ENCODE measurements at places on chromosomes 5 and 9.

- no peak for DNase-seq
These were observed 106.6 kb downstream of the SIL1 start for GRCh38 chr5:139091439-139092156.

DNA sequence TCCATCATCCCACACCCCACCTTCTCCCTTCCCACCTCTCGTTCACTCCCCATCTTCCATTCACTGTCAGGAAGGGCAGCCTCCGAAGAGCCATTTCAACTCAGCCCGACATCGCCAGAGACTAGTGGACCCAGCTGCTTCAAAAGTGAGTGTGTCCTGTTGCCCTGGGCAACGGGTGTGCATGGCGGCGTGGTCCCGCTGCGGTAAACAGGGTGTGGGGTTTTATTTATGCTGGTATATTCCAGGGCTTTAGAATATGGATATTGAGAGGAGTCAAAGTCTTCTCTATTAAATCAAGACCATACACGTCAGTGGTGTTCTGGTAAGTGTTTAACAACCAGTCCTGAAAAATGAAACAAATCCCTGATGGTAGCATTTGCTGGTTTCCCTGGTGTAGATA lies 274.5 kb downstream of the MAST4 start:
- DNase-seq: no peak

GRCh38 chr5:14305045-14305444 lies 161.9 kb downstream of the TRIO start:
- DNase-seq: no peak

DNA sequence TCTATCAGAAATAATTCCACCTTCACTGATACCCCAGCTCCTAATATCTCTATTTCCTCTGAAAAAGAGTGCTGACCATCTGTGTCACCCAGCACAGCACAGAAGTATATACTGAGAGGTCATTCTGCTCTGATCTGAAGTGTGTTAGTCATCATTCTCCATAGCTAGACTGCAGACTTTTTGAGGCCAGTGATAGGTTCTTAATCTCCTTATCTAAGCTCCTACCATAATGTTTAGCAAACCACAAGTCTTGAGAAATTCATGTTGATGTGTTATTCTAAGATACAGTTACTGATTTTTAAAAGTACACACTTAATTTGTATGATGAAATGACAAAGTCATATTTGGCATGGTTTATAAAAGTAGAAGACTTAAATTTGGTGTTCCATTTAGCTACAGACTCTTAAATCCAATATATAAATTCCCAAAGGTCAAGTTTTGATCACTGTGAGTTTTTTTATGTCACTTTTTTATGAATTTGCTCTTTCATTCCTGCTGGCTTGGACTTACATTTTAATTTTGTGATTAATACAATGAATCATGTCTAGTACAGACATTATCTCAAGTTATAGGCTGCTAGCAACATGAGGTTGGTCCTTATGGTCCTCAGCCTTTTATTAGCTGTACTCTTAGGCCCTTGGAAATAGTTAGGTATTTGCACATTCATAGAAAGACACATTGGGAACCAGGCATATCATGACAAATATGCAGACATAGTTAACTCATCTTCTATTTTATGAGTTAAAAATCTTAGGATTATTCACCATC lies 380.8 kb downstream of the EBF1 start:
- DNase-seq: no peak

- no peak for DNase-seq
These were observed 51.0 kb downstream of the IARS1 start for GRCh38 chr9:92242260-92243136.

DNA sequence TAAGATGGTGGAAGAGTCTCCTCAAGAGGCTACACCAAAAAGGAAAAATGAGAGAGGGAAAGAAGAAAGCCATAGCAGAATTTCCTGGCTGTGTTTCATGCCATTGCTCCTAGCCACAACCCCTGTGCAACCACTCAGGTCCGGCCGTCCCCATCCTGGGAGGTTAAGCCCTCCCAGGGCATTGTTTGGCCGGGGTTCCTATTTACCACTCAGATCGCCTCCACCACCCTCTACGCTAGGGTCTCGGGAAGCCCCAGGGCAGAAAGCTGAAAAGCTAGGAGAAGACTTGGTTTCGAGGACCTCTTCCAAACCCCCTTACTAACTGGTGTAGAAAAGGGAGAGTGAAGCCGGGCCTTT lies 715 bp downstream of the RC3H2 start:
- peak; percentile 57 for DNase-seq

DNA sequence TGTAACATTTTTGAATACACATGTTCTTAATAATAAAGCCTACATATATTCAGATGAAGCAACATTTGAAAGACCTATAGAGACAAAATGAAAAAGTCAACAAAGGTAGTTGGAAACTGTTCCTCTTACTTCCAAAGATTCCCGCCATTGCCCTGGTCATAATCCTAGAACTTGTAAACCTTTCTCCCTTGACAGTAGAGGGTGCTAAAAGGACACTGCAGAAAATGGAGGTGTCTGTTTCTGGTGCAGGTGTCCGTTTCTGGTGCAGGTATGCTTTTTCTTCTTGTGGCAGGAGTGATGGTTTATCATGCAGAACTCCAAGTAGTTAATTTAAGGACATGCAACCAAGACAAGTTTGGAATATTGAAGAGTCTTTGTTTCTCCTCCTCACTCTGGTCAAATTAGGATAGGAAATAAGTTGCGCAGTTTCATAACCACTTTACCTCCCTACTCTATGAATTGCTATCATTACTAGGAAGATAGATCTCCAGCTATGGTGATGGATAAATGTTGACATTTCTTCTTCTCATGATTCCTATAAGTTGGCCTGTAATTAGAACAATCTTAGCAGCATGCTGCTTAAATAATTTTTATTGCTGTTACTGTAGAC lies 56.0 kb upstream of the FAM174A start:
- peak; percentile 12 for DNase-seq

- no peak for DNase-seq
These were observed 24.3 kb downstream of the THBS4 start for GRCh38 chr5:80059354-80059980.

DNA sequence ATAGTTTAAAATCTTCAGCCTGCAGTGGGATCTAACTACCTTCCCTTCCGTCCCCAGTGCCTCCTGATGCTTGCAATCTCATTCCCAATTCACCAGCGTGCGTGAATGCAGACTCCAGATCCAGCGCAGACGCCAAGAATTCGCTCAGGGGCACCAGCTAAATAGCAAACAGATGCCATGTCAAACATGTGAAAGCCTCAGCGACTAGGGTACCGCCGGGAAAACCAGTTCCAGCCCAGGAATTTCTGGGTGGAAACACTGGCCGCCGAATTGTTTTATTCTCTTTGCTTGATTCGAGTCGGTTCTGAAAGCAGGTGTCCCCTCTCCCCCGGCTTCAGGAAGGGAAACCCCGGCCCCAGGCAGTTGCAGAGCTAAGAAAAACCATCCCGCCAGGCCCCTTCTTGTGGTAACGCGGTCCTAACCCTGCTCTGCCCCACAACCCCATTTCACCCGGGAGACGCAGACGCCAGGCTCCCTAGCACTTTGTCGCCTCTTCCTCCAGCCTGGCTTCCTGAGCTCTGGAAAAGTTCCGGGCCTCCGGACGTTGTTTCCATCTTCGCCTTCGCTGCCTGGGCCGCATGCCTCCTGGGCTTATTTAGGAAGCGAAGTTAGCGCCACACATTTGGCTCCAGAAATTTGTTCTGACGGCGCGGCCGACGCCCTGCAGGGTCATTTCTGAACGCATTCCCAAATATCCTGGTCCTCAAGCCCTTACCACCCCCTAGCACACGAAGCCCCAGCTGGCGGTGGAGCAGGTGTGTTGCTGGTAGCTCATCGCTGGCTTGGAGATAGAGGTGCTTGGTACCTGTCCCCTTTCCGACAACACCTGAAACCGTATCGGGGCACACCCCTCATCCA lies 665 bp upstream of the LVRN start:
- DNase-seq: no peak

DNA sequence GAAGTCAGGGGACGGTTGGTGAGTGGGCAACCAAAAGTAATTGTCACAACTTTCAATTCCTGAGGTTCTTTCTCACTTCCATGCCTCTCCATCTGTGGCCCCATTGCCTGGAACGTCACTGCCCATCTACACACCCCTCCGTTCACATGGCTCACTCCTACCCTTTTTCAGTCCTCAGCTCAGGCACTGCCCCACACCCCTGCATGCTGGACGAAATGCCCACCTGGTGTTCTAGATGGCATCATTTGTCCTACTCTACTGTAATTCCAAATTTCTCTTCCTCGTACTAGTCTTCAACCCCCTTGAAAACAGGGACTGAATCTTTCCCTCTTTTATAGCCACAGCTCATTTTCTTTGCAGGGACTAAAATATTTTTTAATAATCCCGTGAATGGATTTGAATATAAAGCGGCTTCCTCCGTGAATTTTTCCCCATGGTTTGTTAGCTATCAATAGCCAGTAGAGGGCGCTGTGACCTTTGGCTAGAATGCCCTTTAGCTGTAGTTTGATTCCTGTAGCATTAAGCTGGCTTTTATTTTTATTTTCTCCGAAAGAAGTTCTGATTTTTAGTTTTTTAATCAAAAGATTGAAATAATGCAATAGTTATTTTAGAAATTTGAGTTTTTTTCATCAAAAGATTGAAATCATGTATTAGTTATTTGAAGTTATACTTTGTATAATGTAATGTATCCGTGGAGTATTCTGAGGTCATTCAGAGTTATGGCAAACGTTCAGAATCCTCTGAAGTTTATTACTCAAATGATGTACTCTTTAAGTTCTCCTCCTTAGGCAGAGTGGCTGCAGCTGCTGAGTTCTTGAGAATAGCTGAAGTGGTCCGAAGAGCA lies 232.1 kb downstream of the SH3GL2 start:
- DNase-seq: peak; percentile 50

DNA sequence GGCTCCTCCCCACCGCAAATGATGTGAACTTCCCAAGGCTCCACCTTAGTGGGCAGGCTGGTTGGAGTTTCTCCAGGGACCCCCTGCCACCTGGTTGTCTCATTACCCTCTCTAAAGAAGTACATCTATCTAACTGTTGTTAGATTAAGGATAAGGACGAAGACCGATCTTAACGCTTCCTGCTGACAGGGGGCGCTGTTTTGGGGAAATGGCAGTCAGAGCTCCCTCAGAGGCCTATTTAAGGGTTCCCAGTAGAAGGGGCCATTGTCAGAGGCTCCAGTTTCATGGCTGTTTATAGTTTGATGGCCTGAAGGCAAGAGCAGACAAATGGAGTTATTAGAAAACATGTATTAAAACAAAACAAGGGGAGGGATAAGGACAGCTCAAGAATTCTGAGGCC lies 100.1 kb downstream of the SPEF2 start:
- DNase-seq: no peak

GRCh38 chr9:90201766-90202165 lies 440.9 kb downstream of the DIRAS2 start:
- DNase-seq: no peak

DNA sequence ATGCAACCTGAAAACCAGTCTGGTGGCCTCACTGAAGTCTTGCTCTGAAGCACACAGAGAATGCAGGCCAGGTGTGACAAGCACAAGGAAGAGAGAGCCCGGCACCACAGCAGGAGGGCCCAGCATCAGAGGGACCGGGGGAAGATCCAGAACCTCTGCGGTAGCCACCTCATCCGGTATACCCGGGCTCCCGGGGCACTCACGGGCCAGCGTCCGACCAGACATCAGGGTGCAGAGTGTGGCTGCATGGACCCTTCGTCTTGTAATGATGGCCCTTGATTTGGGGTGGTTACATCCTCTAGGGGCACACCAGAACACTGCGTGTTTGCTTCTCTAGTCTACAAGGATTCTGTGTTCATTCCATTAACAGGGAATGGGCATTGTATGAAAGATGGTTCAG lies 406.0 kb downstream of the GADD45G start:
- DNase-seq: no peak

DNA sequence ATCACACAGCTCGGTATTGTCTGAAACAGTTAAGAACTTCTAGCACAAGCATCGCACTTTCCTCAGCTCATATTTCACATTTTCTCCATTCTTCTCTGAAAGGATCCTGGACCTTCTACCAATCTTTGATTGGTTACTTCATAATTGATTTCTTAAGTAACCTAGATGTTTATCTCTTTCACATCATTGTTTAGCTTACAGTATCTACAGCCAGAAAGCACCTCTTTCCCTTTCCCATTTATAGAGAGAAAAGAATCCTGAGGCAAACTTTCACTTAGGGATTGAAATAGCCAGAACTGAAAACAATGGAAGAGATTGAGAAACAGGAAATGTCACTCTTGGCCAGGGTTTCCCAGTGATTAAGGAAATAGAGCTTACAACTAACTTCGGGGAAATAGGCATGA lies 2.5 kb downstream of the IL33 start:
- no peak for DNase-seq

- DNase-seq: no peak
These were observed 219.8 kb downstream of the ACTL7B start for GRCh38 chr9:108636013-108636412.

GRCh38 chr5:147234239-147234824 lies 494 bp upstream of the STK32A start:
- no peak for DNase-seq

GRCh38 chr9:79040671-79041070 lies 531.1 kb upstream of the TLE4 start:
- no peak for DNase-seq

- peak; percentile 28 for DNase-seq
These were observed 65.3 kb upstream of the EGFLAM start for GRCh38 chr5:38193015-38193581.

DNA sequence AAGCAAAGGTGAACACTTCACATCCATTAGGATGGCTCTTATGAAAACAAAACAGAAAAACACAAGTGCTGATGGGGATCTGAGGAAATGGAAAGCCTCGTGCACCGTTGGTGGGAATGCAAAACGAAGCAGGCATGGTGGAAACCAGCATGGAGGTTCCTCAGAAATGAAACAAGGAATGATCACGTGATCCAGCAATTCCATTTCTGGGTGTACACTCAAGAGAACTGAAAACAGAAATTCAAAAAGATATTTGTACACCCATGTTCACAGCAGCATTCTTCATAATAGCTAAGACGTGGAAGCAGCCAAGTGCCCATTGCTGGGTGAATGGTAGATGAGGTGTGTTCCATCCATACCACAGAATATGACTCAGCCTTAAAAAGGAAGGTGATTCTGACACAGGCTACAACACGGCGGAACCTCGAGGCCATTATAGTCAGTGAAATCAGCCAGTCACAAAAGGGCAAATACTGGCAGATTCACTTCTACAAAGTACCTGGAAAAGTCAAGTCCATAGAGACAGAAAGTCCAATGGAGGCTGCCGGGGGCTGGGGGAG lies 87.2 kb upstream of the RAPGEF1 start:
- DNase-seq: no peak

- DNase-seq: no peak
These were observed 1.3 kb downstream of the CCT5 start for GRCh38 chr5:10251405-10251804.

DNA sequence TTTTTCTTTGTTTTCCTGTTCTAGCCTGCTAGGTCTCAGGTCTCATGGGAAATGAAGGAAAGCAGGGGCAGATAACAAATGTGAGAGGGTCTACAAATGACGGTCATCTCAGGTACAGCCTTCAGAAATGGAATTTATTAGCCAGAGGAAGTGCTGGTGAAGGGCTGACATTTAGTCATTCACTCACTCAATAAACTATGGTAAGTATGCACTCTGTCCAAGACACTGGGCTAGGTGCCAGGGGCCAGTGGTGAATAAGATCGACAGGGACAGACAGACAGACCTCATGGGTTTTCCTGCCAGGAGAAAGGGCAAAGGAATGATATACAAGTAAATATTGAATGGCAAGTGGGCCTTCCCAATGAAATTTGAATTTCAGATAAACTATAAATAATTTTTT lies 6.3 kb downstream of the PDE6A start:
- DNase-seq: peak; percentile 57

All from hematopoietic multipotent progenitor cell treated with erythropoietin and hydrocortisone succinate and interleukin-3 and kit ligand, for 17 days (in vitro differentiated cells).